ENCODE measurements at places on chromosomes 5 and 9. TPM values are rescaled to one million over a fixed set of nuclear protein-coding genes. Genes with fewer than 3 reads are reported as not detected.

DNA sequence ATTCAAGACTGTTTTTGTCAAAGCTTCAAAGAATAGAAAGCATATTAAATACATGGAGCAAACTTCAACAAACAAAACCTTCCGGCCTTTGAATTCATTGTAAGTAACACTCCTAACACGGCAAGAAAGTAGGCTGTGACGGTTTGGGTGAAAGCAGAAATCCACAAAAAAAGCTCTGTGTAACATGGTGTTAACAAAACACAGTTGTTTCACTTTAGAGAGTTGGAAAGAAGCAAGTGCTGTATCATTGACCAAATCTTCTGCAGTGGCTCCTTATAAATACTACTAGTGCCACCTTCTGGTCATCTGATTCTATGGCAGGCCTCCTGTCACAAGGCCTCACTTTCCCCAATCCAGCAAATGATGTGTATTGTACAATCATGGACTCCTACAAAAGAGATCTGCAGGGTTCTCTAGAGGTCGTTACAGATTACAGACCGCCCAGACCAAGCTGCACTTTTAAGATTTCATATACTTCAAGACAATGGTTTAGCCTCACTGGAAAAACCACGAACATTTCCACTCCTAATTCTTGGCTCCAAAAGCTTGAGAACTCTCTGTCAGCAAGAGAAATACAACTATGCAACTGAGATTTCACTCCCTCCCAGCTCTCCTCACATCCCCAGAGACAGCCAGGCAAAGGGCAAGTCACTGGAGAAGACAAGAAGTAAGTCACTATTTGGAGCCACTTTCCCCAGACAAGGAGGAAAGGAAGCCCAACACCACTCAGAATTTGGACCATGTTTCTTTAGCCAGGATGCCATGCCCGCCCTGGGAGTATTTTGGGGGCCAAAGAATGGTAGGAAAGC is 196.2 kb downstream of the DTWD2 start:
- no peak overlapping the region for H3K27ac ChIP-seq
- no peaks in the 10 kb centered on the region for H3K27me3 ChIP-seq
- peak overlapping the region; percentile 30 for H3K4me3 ChIP-seq
- no peaks in the 10 kb centered on the region for H3K36me3 ChIP-seq
- H3K4me1 ChIP-seq, result no peaks in the 10 kb centered on the region

DNA sequence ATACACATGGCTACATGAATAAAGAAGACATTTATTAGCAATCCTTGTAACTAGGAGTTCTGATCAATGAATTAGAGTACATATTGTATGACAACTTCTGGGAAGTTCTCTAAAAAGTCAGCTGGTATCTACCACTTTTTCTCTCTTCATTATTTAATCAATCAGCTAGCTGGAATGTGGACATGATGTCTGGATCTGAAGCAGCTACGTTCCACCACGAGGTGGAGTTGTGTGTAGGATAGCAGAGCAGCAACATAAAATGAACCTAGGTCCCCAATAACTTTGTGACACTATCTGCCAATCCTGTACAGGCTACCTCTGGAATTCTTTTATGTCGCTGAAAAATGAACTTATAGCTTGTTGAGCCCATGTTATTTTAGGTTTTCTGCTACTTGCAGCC is 32.9 kb upstream of the ENTREP1 start:
- H3K4me3 ChIP-seq, result no peak overlapping the region
- no peaks in the 10 kb centered on the region for H3K27me3 ChIP-seq
- H3K27ac ChIP-seq, result no peak overlapping the region
- H3K36me3 ChIP-seq, result no peaks in the 10 kb centered on the region
- no peak for DNase-seq
- no peaks in the 10 kb centered on the region for H3K4me1 ChIP-seq

DNA sequence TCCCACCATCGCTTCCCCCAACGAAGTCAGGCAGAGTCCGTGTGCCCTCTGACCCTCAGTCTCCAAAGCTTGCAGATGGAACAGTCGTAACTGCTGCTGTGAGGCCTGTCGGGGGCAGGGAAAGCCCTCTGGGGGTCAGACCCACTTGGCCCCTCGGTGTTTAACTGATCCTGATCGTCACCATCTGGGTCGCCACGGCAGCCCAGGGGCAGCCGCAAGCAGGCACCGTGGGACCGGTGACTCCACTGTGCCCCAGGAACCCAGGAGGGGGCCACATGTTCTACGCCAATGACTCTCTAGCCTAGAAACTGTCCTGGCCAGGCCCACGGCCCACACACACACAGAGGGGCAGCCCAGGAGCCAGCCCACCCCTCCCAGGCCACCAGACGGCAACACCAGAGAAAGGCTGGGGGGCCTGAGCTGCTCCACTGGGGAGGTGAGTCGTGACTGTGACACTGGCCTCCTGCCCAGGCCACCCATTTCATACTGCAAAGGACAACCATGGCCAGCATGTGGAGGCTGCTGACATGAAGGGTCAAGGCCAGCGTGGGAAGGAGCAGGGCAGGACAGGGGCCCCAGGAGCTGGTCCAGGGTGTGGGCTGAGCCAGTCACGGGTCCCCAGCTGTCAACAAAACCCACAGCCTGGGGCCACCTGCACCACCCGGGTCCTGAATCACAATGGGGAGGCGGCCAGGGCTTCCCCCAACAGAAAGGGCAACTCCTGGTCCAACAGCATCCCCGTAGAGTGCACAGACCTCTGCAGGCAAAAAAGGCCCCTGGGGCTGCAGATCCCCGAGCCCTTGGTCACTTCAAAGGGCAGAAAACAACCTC is 20.8 kb downstream of the VAV2 start:
- peak; percentile 19 for DNase-seq
- no peak overlapping the region for H3K4me3 ChIP-seq
- H3K36me3 ChIP-seq, result no peaks in the 10 kb centered on the region
- H3K27ac ChIP-seq, result no peak overlapping the region

DNA sequence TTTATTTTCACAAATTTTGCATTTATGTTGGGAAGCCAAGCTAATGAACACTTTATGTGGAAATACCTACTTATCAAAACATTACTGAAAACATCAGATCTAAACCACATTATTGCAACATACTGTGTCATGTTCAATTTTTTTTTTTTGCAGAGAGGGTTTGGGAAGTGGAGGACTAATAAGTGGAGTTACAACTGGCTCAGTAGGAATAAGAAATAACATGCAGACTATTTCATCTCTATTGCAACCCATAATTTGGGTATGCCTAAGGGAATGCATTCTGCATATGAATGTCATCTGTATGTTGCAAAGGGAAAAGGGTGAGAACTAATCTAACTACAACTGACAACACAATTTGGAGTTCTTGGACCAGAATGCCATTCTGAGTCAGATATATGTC is 41.8 kb downstream of the APC start:
- H3K4me1 ChIP-seq, result no peaks in the 10 kb centered on the region
- no peak for DNase-seq
- no peak overlapping the region for H3K27ac ChIP-seq
- peaks cover 4% of the 10 kb centered on the region for H3K36me3 ChIP-seq

The FGD3 gene
- total RNA-seq, result 7.1 TPM

The OLFML2A gene
- total RNA-seq, result 15.5 TPM

GRCh38 chr9:6153425-6153824 is 62.2 kb upstream of the IL33 start:
- H3K27ac ChIP-seq, result no peak overlapping the region
- no peaks in the 10 kb centered on the region for H3K36me3 ChIP-seq
- H3K27me3 ChIP-seq, result no peaks in the 10 kb centered on the region
- DNase-seq, result no peak
- H3K4me3 ChIP-seq, result no peak overlapping the region

DNA sequence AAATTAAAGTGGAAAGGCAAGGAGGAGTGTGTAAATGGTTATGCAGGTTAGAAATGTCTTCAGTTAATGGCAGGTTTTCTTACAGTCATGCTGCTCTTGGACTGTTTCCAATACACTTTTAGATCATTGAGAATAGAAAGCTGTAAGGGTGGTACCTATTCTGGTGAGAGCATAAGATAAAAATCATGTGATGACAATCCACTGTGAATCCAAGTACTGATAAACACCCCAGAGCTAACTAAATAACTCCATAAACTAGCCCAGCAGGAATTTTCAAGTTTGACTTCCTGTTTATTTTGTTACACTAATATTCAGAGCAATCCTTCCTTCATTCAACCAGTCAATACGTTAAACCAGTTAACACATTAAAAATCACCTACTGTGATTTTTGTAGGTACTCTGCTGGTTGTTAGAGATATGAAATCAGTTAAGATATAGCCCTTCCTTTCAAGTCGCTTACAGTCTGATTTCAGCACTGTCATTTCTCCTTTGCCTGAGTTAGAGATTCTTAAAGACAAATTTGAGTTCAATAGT is 22.6 kb downstream of the VCAN start:
- H3K4me1 ChIP-seq, result no peaks in the 10 kb centered on the region
- no peak for DNase-seq
- no peaks in the 10 kb centered on the region for H3K36me3 ChIP-seq
- H3K27me3 ChIP-seq, result no peaks in the 10 kb centered on the region
- H3K27ac ChIP-seq, result no peak overlapping the region

The ZNF483 gene
- 11.6 TPM for total RNA-seq

DNA sequence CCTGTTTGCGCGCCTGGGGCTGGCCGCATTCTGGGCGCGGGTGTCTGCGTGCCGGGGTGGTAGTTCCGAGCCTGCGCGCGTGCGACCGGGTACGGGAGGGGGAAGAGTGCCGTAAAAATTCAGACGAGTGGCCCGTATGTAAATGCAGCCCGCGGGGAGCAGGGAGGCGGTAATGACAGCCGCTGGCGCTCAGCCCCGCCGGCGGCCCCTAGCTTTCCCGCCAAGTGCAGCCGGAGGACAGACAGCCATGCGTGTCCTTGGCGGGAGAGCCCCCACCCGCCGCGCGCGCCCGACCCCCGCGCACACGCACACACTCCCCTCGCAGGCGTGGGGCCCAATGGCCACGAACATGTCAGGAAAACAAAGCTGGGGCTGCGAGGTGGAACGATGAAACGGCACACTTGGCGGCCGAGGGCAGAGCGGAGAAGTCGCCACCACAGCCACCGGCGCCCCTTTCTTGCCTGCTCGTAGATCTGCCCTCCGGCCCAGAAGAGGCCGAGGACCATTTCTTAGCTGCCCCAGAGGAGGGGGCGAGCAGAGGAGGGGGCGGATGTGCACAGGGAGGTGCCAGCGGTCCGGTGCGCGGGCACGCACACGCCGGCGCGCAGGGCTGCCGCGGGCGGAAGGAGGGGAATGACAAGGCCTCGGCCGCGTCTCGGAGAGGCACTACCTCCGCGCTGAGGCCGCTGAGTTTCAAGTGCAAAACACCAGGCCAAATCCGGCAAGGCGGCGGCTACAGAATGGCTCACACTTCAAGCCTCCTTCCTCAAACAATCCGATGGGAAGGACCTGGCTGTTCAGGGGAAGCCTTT is 208.4 kb downstream of the MEF2C start:
- H3K27me3 ChIP-seq, result peaks cover 73% of the 10 kb centered on the region
- peaks cover 9% of the 10 kb centered on the region for H3K4me1 ChIP-seq

The CA9 gene
- not detected for total RNA-seq

GRCh38 chr9:110115826-110116542 is 92.0 kb downstream of the C9orf152 start:
- no peak for DNase-seq
- H3K27me3 ChIP-seq, result no peaks in the 10 kb centered on the region
- peaks cover 65% of the 10 kb centered on the region for H3K4me1 ChIP-seq
- H3K4me3 ChIP-seq, result no peak overlapping the region

GRCh38 chr5:6731465-6732237 is 18.4 kb downstream of the TENT4A start:
- H3K4me1 ChIP-seq, result peaks cover 44% of the 10 kb centered on the region
- no peaks in the 10 kb centered on the region for H3K36me3 ChIP-seq
- no peak overlapping the region for H3K4me3 ChIP-seq
- peak overlapping the region; percentile 49 for H3K27ac ChIP-seq

The CD74 gene
- total RNA-seq, result 139 TPM

DNA sequence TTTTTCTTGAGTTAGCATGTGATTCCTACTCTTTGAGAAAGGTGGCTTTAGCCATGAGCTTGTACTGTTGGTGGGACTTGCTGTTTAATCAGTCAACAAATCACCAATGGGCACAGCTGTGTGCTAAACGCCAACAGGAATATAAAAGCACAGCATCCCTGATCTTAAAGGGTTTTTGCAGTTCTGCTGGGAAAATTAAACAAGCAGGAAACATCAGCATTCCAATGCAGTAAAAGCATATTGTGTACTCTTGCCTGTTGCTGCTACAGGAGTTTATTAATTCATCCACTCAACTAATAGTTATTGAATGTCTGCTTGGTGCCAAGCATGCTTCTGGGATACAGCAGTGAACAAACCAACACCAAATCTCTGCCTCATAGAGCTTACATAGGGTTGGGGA is 27.4 kb upstream of the F2RL1 start:
- no peak overlapping the region for H3K4me3 ChIP-seq
- H3K36me3 ChIP-seq, result no peaks in the 10 kb centered on the region
- DNase-seq, result no peak

DNA sequence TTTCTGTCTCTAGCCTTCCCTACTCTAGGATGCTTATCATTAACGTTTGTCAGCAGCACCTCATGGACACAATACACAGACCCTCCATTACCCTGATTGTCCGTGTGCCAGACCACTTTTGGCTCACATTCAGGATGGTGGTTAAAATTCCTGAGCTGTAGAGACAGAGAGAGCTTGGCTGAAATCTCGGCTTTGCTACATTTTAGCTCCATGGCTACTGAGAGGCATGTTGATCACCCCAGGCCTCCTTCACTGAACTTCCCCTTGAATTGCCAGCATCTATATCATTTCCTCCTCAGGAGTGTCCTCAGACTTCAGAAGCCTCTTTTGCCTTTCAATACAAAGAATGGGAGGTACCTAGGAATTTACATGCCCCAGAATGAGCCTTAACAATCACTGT is 104.7 kb upstream of the ISL1 start:
- H3K27me3 ChIP-seq, result peaks cover 3% of the 10 kb centered on the region
- no peaks in the 10 kb centered on the region for H3K36me3 ChIP-seq
- DNase-seq, result no peak

The ENTPD2 gene
- total RNA-seq, result 2.9 TPM

DNA sequence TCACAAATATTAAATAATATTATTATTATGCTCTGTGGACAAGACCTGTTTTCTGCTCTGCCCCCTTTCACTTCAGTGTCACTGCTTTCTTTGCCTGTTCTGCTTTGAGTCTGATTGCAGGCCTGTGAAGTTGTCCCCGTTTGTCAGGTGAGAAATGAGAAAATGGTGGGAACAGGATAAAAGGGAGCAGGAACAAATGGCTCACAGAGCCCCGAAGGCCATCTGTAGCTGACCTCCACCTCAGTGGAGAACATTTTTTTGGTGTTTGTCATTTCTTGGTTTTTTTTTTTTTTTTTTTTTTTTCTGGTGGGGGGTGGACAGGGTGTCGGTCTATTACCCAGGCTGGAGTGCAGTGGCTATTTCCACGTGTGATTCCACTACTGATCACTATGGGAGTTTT is 13.2 kb upstream of the S100Z start:
- H3K4me1 ChIP-seq, result no peaks in the 10 kb centered on the region
- DNase-seq, result no peak
- peaks cover 12% of the 10 kb centered on the region for H3K36me3 ChIP-seq
- no peak overlapping the region for H3K27ac ChIP-seq
- H3K4me3 ChIP-seq, result no peak overlapping the region

- peak overlapping the region; percentile 97 for H3K27ac ChIP-seq
- peaks cover 60% of the 10 kb centered on the region for H3K4me1 ChIP-seq
- H3K4me3 ChIP-seq, result peak overlapping the region; percentile 87
- peak; percentile 54 for DNase-seq
- H3K36me3 ChIP-seq, result no peaks in the 10 kb centered on the region
- no peaks in the 10 kb centered on the region for H3K27me3 ChIP-seq
These were observed 942 bp downstream of the PHF2 start for GRCh38 chr9:93577078-93577974.
